ENCODE measurements at places on chromosomes 7 and 10. TPM values are rescaled to one million over a fixed set of nuclear protein-coding genes. Genes with fewer than 3 reads are reported as not detected.

Gene SPDYE6
- total RNA-seq = not detected

Gene CPVL
- 22.2 TPM for total RNA-seq

Gene ANKRD7
- total RNA-seq = 0.41 TPM

DNA sequence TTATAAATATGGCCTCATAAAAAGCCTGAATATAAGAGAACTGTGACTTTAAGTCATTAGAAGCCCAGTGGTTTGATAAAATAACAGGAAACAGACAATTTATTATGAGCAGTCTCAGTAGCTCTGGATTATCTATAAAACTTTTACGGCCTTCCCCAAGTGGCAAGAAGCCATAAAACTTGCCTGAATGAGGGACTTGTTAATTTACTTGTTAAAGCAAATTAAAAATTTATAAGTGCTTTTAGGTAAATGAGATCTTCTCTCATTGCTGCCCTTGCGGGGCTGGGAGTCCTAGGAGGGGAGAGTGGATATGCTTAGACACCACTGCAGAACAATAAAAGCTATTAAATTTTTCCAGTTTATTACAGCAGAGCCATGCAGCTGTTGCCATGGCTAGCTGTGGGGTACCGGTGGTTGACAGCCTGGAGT, 499.9 kb downstream of the AUTS2 start:
- peak; percentile 11 for DNase-seq

DNA sequence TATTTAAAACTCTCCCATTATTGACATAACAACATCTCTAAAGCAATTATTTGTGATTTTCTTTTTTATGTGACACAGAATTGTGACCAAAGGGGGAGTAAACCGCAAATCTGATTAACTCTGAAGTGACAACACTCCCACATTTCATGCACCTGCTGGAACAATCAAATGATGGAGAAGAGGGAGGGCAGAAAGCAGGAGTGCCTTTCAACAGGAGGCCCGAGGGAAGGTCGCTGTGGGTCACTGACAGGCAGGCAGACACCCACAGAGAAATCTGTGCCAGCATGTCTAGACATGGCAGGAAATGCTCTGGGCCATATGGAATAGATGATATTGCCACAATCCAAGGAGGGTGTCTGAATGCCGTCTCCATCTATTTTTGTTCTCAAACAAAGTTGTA, 247.3 kb downstream of the DOCK4 start:
- no peak for DNase-seq

Gene ZPBP
- not detected for total RNA-seq
